Fibroblast of the aortic adventitia (primary cell): ENCODE measurements at places on chromosomes 13 and 19. TPM values are rescaled to one million over a fixed set of nuclear protein-coding genes. Genes with fewer than 3 reads are reported as not detected.

- no peak for DNase-seq
Measured at GRCh38 chr19:1081301-1082164, 13.6 kb downstream of the POLR2E start.

DNA sequence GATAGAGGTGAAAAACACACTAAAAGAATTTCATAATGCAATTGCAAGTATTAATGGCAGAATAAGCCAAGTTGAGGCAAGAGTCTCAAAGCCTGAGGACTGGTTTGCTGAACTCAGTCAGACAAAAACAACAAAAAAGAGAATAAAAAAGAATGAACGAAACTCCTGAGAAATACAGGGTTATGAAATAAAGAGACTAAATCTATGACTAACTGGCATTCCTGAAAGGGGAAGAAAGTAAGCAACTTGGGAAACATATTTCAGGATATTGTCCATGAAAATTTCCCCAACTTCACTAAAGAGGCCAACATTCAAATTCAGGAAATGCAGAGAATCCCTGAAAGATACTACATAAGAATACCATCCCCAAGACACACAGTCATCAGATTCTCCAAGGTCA, 47.8 kb downstream of the UBL3 start:
- DNase-seq, result peak; percentile 45

DNA sequence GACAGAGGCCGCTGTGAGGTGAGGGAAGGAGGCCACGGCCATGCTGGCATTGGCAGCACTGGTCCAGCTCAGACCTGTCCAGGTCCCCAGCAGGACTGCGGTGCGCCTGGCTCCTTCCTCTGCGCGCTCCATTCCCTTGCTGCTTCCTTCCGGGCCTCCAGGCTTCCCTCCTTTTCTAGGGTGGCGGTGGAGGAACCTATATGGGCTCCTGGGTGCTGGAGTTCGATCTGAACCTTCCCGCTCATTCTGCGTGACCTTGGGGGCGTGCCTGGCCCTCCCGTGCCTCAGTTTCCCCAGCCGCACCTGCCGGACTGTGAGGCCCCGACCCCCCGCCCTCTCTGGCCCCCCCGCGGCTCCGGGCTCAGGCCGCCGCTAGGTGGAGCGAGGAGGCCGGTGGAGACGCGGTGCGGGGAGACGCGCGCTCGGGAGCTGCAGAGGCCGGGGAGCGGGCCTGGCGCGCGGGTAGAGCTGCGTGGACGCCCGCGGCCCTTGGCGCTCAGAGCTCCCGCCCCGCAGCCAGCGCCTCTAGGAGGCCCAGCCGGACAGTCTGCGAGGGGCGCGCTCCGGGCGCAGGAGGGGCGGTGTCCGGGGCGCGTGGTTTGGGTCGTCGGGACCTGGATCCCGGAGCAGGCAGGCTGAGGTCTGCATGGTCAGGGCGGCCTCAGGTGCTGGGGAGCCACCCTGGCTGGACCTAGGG, 29.9 kb downstream of the EFNA2 start:
- DNase-seq, result peak; percentile 37

DNA sequence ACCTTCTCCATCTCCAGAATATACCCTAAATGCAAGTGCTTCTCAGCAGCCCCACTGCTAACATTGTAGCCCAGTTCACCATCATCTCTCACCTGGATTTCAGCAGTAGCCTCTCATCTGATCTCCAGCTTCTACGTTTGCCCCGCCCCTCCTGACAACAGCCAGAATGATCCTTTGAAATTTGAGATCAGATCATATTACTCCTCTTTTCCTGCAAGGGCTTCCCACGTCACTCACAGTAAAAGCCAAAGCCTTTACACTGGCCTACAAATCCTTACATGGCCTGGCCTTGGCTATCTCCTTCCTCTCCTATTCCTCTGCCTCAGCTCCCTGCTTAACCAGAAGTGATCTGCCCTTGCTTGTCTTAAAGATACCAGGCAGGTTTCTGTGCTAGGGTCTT, 94.3 kb upstream of the NBEA start:
- no peak for DNase-seq

DNA sequence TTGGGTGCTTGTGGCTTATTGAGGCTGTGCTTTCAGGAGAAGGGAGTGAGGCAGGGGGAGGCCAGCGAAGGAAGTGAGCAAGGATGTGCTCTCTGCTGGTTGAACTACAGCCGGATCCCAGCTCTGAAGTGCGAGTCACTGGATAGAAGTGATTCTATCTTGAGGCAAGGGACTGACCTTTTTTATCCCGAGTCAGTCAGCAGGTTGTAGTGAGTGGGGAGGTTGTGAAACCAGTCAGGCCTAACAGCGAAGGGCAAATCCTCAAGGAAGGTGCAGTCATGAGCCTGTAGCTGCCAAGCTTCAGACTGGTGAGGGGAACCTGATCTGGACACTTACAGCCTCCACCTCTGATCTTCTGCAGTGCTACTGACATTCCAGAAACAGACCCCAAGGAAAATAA, 18.6 kb downstream of the SCEL start:
- no peak for DNase-seq

DNA sequence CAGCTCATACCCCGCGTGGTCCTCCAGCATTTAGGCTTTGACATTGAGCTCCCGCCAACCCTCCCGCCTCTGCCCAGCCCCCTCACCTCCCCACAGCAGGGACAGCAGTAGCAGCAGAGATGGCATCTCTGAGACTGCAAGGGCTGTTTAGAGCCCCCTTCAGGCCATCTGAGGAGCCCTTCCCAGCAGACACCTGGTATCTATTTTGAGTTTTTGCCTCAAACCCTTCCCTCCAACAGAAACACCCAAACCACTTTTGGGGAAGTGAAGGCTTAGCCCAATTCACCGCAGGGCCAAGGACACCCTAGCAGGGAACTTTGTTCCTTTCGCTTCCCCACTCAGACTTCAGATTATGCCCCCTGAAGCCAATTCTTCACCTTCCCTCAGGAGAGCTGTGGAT, 6.3 kb upstream of the ZNF175 start:
- no peak for DNase-seq

- DNase-seq, result no peak
Measured at GRCh38 chr13:75841905-75842304, 205.8 kb downstream of the LMO7 start.

- no peak for DNase-seq
Measured at GRCh38 chr13:23506071-23506806, 64.0 kb upstream of the TNFRSF19 start.

DNA sequence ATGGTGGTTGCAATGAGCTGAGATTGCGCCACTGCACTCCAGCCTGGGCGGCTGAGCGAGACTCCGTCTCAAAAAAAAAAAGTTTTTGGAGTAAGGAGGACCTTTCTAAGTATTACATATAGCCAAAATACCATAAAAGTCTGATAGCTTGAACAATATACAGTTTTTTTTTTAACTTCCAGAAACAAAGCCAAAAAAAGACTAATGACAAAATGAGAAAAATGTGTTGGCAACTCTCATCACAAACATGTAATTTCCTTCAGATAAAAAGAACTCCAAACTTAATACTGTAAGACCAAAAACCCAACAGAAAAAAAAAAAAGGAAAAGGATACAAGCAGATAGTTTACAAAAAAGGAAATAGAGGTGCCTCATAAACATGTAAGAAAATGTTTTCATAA, 68.2 kb upstream of the MED4 start:
- DNase-seq, result peak; percentile 67

GRCh38 chr13:94227255-94227879, 252.1 kb downstream of the DCT start:
- no peak for DNase-seq

- DNase-seq, result no peak
Measured at GRCh38 chr19:15008308-15008707, 28.6 kb upstream of the SLC1A6 start.

DNA sequence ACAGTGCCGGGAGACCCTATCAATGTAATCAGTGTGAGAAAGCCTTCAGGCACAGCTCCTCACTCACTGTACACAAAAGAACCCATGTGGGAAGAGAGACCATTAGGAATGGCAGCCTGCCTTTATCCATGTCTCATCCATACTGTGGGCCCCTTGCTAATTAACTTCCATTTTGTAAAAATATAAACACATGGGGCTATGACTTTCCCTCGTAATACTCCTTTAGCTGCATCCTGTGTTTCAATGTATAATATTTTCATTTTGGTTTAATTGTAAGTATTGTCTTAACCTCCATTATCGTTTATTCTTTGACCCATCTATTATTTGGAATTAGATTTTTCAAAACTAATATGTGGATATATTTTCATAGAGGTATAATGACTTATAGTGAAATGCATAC, 29.3 kb downstream of the ZNF333 start:
- no peak for DNase-seq

- no peak for DNase-seq
Measured at GRCh38 chr13:75927183-75927669, 291.1 kb downstream of the LMO7 start.

- DNase-seq, result no peak
Measured at GRCh38 chr19:873084-873483, 13.6 kb downstream of the CFD start.

The SLC15A1 gene
- total RNA-seq, result not detected in 2 replicates

The KLK2 gene
- total RNA-seq, result not detected in 2 replicates

The ACOD1 gene
- total RNA-seq, result not detected in 2 replicates

The P2RY11 gene
- 0.33 and 3.0 TPM in 2 replicates for total RNA-seq

The GFY gene
- not detected in 2 replicates for total RNA-seq

The PSG4 gene
- not detected in 2 replicates for total RNA-seq

The KLF1 gene
- not detected in 2 replicates for total RNA-seq

The RNF17 gene
- total RNA-seq, result not detected in 2 replicates
